CD8-positive, alpha-beta T cell (primary cell): ENCODE measurements at places on chromosomes 12 and 14. TPM values are rescaled to one million over a fixed set of nuclear protein-coding genes. Genes with fewer than 3 reads are reported as not detected.

- no peak for DNase-seq
Observed at GRCh38 chr14:68695326-68695768, 97.5 kb downstream of the ZFP36L1 start.

- no peak for DNase-seq
Observed at GRCh38 chr12:128637642-128638606, 185.8 kb downstream of the SLC15A4 start.

GRCh38 chr12:67043771-67044170 lies 225.4 kb upstream of the CAND1 start:
- no peak for DNase-seq

DNA sequence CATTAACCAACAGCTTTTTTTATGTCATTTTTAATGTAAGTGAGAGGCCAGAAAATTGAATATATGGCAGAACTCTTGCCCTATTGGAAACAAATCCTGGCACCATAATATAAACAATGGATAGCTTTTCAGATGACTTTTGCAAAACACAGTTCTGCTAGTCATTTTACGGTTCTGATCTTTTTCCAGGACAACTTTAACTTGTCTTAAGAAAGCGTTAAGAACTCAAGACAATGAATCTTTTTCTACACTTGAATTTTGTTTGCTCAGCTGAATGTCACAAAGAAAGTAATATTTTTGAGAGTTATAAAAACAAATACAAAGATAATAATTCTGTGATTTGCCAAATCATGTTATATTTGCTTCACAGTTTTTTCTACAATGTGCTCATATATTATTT lies 13.2 kb downstream of the KERA start:
- no peak for DNase-seq

DNA sequence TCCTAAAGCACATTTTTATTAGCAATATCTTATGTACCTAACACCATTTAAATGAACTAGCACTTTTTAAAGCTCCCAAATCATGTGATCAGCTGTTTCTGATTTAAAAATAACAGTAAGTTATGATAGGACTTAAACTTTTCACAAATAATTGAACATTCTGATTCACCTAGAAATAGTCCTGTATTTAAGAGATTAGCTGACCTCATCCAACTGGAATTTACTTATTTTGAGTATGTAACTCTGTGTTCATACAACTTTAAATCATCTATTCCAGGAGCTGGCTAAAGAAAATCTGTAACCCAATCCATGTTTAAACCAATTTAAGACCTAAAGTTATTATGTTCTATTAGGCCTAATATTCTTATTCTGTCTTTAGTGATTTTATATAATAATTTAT lies 184.3 kb downstream of the CCDC91 start:
- DNase-seq, result no peak

Gene TMEM121
- 2.8 TPM for total RNA-seq

Gene MED6
- 116 TPM for total RNA-seq
